ENCODE measurements at places on chromosomes 16 and 17.

DNA sequence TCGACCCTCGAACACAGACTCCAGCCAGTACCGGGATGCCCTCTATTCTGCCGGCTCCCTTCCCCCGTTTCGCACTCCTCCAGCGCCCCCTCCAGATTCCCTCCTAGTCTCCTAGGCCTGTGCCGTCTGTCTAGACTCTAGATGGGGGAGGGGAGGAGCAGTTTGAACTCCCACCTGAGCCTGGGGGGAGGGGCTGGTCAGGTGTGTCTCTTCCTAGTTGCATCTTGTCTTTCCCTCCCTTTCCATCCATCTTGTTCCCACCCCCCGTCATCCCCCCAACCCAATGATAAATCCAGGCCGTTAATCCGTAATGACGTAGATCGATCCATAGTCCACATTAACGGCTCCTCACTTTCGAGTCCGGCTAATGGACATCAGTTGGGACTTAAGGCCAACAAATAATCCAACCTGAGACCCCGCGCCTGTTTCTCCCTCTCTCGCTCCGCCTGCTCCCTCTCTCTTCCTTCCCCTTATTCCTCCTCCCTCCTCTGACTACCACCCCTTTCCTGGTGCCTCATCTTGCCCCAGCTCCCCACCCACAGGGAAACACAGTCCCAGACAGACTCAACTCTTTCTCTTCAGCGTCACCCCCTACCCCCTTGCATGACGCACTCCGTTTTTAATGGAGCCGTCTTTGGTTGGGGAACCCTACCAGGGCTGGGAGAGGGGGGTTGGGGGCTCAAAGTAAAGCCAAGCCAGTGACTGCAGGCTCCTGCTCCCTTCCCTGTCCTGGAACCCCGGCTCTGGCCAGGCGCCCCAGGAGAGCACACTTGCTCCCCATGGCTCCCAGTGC is 3.4 kb upstream of the HOXB5 start:
- H3K27ac ChIP-seq: peak overlapping the region; percentile 78
- H3K4me3 ChIP-seq: peak overlapping the region; percentile 81
- DNase-seq: no peak
- H3K36me3 ChIP-seq: peaks cover 18% of the 10 kb centered on the region

- H3K27me3 ChIP-seq: no peaks in the 10 kb centered on the region
- no peaks in the 10 kb centered on the region for H3K36me3 ChIP-seq
- H3K27ac ChIP-seq: peak overlapping the region; percentile 53
- no peak overlapping the region for H3K4me3 ChIP-seq
- no peak for DNase-seq
Observed at GRCh38 chr16:73150786-73151185, 102.9 kb upstream of the ZFHX3 start.

GRCh38 chr16:66834746-66835145 is 4.0 kb upstream of the NAE1 start:
- peaks cover 51% of the 10 kb centered on the region for H3K27me3 ChIP-seq
- no peak overlapping the region for H3K4me3 ChIP-seq
- no peak for DNase-seq
- no peak overlapping the region for H3K27ac ChIP-seq
- peaks cover 1% of the 10 kb centered on the region for H3K4me1 ChIP-seq

GRCh38 chr17:58382108-58382871 is 30.3 kb upstream of the SUPT4H1 start:
- no peak for DNase-seq
- peaks cover 39% of the 10 kb centered on the region for H3K4me1 ChIP-seq
- H3K27ac ChIP-seq: no peak overlapping the region
- no peaks in the 10 kb centered on the region for H3K36me3 ChIP-seq

GRCh38 chr16:85350973-85351372 is 238.7 kb upstream of the CIBAR2 start:
- H3K27me3 ChIP-seq: peaks cover 3% of the 10 kb centered on the region
- no peak for DNase-seq
- no peaks in the 10 kb centered on the region for H3K36me3 ChIP-seq
- H3K4me1 ChIP-seq: peaks cover 29% of the 10 kb centered on the region
